SHP77 (cell line): ENCODE measurements at places on chromosomes 1 and 21.

DNA sequence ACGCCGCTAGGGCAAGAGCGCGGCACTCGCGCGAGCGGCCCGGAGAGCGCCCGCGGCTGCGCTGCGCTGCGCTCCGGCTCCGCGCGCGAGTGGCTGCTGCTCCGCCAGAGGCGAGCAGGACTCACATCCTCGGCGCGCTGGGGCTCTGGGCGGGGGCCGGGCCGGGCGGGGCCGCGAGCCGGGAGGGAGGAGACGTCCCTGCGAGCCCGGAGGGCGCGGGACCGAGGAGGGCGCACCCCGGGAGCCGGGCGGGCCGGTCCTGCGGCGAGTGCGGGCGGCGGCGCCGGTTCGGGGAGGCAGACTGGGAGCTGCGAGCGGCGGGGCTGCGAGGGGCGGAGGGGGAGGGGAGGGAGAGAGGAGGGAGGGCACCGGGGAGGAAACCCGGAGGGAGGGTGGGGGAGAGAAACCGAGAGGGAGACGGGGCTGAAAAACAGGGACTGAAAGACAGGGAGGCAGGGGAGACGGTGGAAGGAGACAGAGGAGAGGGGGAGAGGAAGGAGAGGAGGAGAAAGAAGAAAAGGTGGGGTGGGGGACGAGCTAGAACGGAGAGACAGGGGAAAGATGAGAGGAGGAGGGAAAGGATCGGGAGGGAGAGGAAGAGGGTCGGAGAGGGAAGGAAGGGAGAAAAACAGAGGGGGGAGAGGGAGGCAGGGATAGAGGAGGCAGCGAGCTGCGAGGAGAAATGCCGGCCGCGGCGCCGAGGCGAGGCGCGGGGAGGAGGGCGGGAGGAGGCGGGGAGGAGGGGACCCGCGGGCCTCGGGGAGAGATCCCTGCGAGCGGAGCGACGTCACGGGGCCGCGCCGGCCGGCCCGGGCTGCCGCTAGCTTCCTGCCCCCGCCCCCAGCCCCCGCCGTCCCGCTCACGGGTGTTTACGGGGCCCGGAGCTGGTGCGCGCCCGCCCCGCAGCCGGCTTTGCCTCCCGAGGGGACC is at the start of gene CAMK2N1:
Gene CAMK2N1, minus strand, starts transcription at position 684 of the 930 bp plus-strand sequence. CDS start 831 bp downstream, outside the sequence.
- peak; percentile 37 for DNase-seq

DNA sequence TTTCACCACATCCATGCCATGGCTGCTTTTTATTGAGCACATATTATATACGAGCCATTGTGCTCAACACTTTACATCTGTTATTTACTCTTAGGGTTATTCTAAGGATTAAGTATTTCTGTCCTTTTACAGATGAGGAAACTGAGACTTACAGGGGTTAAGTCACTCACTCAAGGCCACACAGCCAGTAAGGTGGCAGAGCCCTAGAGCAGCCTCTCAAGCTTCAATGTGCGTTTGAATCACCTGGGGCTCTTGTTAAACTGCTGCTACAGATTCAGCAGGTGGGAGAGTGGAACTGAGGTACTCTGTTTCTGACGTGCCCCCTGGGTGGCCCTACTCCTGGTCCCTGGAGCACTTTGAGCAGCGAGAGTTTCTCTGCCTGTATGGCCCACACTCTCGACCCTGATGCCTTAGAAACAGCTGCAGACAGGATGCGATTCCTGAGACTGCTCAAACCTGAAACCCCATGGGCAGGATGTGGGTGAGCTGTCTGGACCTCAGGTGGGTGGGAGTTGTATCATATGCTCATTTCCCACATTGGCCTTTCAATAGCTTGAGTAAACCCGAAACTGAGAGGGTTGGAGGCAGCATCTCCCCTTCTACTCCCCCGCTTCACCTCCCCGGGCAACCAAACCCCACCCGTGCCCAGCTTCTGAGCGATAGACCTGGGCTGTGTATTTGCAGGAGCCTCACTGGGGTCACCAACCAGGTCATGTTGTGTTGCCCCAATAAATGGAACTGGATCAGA is 59.3 kb downstream of the MAN1C1 start:
- no peak for DNase-seq

- DNase-seq, result no peak
Measured at GRCh38 chr1:212452323-212453155, 19.8 kb downstream of the NENF start.

DNA sequence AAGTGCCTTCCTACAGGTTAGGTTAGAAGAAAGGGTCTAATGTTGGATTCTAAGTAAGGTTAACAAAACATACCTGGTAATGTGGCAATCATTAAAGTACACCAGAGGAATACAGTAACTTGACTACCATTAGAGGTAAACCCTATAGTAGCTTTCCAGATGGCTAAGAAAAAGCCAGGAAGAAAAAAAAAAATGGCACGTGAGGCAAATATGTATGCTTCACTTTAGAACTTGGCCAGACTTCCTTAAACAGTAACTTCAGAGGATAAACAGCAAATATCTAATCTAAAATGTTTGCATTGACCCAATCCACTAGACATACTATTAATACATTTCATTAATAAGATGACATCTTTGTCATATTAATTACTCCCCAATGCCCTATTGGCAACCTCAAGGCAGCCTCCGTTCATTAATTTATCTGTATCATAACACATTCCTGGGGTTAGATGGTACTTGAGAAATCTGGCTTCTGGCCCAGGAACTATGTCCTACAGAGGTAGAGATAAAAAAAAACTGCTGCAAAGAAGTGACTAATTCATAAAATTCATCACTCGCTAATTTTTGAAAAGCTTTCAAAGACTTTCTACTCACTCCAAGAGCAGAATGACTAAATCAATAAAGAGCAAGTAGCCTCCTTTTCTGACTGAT is 5.8 kb downstream of the DCAF8 start:
- DNase-seq, result no peak

GRCh38 chr1:61352845-61353435 is 270.6 kb downstream of the NFIA start:
- no peak for DNase-seq

DNA sequence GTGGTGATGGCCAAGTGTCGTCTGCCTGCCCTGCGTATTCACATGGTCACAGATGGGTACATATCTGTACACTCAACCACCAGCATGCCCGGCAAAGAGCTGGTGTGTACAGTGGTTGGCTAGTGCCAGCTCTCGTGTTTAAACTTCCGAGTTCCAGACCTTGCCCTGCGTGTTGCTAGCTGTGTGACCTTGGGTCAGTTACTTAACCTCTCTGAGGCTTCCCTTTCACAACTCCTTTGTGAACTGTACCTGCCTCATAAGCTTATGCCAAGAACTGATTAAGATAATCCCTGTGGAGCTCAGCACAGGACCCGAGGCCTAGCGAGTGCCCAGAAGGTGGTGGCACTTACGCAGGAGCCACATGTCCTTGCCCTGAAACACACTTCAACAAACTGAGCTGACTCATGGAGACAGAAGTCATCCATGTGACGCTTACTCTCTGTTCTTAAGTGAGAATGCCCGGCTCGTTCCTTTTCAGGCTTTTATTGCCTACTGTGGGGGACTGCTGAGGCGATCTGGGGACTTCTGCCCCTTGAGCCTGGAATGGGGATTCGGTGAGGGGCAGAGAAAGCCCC is 55.4 kb downstream of the ALPL start:
- no peak for DNase-seq

DNA sequence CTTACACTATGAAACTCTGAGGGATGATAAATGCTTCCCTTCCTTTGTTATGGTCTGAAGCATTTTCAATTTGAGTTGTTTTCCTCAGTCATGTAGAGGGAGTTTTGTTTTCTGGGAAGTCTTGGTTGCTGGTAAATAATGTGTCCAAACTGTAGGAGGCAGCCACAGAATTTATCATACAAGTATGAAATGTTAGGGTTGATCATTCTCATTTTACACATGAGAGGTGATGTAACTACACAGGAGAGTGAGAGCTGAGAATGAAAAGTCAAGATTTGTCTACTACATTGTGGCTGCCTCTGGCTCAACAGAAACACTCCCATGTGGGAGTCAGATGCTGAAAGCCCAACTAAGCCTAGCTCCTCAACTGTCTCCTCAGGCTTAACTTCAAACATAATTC is 182.5 kb upstream of the SGIP1 start:
- DNase-seq, result no peak

GRCh38 chr1:13927736-13928135 is 227.7 kb downstream of the PRDM2 start:
- DNase-seq, result no peak

DNA sequence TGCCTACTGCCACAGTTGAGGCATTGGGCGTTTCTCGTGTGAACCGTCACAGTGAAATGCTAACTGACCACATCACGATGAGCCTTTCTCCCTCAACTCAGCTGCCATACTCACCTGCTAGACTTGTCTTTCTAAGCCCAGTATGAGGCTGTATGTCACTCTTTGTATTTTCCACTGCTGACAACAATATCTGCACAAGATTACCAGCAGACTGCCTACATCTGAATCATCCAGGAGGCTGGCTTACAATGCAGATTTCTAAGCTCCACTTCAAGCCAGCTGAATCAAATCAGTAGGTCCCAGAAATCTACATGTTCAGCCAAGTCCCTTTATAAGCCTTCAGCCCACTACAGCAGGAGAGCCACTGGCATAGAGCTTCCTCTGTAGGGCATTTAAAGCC is 355.0 kb upstream of the DUSP10 start:
- no peak for DNase-seq

- peak; percentile 69 for DNase-seq
Measured at GRCh38 chr1:22257290-22258275, 114.7 kb upstream of the WNT4 start.

GRCh38 chr1:169466259-169467230 is 19.2 kb downstream of the SLC19A2 start:
- DNase-seq, result peak; percentile 13

- DNase-seq, result no peak
Measured at GRCh38 chr1:162070094-162070748, 730 bp downstream of the NOS1AP start.

GRCh38 chr1:1053022-1053421 is 21.1 kb downstream of the RNF223 start:
- DNase-seq, result no peak

GRCh38 chr1:167620002-167620401 is 10.0 kb upstream of the RCSD1 start:
- DNase-seq, result no peak

DNA sequence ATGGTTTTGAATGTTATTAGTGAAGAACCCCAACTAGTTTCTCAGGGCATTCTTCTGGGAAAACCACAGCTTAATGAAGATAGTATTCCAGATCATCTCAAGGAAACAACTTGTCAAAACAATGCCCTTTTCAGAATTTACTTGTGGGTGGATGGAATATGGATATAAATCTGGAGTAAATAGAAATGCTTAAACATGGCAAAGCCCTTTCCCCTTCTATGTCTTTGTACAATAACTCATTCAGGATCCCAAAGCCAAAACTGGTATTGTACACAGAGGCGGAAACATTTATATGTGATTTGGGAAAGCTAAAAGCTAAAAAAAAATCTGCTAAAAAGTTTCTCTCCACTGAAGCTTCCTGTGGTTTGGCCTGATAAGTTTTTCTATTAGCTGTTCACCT is 55.5 kb upstream of the RGS5 start:
- no peak for DNase-seq
